ENCODE measurements at places on chromosomes 7 and 10.

- DNase-seq, result peak; percentile 16
Measured at GRCh38 chr10:128180843-128181242, 54.6 kb upstream of the MKI67 start.

DNA sequence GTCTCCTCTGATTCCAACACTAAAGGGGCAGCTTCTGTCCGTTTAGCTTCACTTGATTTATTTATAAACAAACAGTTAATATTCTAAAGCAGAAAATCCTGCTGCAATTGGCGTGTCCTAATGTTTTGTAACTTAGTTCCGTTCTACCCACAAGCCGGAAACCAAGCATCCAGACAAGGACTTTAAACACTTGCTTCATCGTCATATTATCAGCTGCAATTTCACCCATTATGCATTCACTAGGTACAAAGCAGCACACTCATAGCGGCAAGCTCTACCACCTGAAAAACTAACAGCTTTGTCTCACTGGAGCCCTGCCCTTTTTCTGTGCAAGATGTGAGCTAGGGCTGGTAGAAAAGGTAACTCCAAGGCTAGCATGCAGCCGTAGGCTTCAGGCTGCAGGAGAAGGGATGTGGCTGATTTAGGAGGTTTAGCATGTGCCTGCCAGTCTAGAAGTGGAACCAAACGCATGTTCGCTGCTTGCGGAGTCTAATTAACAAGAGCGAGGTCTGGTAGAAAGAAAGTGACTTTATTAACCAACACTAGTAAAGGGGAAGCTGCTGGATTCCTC lies 43.7 kb upstream of the BPGM start:
- no peak for DNase-seq

DNA sequence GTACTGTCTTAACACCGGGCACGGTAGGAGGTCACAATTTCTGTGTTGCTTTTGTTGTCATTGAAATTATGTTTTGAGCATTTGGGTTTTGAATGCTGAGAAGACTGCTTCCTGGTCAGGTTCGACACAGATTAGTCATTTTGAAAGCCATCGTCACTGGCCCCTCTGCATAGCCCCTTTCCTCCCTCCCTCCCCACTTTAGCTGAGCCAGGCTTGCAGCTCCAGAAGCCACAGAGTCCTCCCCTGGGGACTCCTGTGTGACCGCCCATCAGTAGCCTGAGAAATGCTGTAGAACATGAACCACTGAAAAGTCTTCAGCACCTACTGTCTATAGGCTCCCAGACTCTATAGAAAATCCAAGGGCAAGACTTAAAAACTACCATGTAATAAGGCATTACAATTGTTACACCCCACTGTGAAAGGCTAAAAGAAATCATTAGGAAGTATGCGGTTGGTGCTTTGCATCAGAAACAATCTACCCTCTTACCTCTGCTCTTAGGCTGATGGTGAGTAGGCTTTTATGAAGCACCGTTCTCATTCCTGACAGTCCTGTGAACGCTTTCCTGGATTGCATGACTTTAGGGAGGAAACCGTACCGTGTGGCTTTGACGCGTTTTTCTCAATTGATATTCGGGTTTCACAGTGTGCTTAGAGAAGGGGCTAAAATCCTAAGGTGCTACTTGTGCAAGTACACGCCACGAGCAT lies 24.8 kb downstream of the JCAD start:
- no peak for DNase-seq

- no peak for DNase-seq
Measured at GRCh38 chr7:96167424-96167823, 154.5 kb downstream of the SLC25A13 start.

- no peak for DNase-seq
Measured at GRCh38 chr10:101140950-101141615, 10.0 kb downstream of the TLX1 start.

- no peak for DNase-seq
Measured at GRCh38 chr7:144158861-144159260, 24.4 kb upstream of the CTAGE4 start.

GRCh38 chr7:3559278-3559677 lies 258.2 kb downstream of the SDK1 start:
- DNase-seq, result no peak

DNA sequence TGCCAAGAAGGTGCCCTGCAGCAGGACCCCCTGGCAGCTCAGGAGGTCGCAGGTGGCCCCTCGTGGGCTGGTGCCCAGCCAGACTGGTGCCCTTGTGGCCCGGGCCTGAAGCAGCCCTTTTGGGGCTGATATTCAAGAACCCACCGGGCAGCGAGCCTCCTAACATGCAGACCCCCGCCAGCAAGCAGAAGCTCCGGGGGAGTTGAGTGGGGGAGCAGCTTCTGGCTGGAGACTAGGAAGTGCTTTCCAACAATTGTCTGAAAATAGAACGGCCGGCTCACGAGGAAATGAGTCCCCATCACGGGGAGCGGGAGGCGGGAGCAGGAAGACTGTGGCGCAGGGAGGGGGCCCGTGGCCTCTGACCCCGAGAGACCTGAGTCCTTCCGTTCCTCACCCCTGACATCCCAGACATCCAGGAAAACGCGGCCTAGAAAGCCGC lies 9.5 kb upstream of the INTS1 start:
- no peak for DNase-seq

DNA sequence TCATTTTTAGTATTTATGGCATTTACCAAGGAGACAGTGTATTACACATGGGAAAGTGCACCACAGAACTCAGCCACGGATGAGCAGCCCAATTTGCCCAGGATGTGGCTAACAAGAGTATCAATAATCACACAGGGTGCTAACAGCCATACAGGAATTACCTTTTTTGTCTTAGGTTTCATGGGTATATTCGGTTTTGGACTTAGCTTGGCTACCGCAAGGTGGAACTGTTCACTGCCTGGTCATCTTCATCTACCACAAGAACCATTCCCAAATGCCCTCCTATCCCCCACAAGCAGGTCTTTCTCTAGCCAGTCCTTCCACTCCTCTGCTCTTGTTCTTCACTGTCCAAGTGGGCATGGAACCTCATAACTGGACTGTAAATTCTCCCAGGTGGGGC lies 6.0 kb downstream of the PDLIM1 start:
- DNase-seq, result no peak

DNA sequence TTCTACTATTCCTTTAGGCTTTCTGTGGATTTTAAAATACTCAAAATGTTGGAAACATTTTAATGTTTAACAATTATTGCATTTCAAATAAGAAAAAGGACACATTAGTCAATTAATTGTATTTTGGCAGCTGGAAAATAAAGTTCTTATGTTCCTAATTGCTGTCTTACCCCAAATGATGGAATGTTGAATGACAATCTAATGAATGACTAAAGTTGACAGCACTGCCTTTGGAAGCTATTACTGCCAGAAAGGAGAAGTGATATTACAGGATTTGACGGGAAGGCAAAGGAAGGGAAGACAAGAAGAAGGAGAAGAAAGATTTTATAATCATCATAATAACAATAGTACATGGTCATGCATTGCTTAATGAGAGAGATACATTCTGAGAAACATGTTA lies 23.4 kb upstream of the TMEM229A start:
- DNase-seq, result no peak

- no peak for DNase-seq
Measured at GRCh38 chr10:121873236-121873635, 54.6 kb downstream of the ATE1 start.

DNA sequence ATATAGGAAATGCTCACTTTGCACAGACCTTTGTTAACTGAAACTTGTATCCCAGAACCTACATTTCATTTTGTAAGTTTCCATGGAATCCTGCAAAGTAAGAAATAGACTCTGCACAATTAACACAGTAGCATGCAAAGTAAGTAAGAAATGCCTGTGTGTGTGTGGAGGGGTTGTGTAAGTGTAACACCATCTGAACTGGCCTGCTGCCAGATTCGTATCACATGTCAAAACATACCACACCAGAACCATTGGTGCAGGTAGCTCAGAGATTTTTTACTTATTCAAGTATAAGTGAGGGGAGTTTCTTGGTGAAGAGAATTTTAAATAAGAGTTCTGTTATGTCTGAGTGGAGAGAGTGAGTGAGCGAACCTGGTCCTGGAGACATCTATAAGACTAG lies 17.9 kb upstream of the DDX21 start:
- no peak for DNase-seq

GRCh38 chr7:73966941-73967831 lies 60.8 kb upstream of the ELN start:
- no peak for DNase-seq

GRCh38 chr10:89469517-89469916 lies 55.1 kb downstream of the IFIT5 start:
- DNase-seq, result no peak

DNA sequence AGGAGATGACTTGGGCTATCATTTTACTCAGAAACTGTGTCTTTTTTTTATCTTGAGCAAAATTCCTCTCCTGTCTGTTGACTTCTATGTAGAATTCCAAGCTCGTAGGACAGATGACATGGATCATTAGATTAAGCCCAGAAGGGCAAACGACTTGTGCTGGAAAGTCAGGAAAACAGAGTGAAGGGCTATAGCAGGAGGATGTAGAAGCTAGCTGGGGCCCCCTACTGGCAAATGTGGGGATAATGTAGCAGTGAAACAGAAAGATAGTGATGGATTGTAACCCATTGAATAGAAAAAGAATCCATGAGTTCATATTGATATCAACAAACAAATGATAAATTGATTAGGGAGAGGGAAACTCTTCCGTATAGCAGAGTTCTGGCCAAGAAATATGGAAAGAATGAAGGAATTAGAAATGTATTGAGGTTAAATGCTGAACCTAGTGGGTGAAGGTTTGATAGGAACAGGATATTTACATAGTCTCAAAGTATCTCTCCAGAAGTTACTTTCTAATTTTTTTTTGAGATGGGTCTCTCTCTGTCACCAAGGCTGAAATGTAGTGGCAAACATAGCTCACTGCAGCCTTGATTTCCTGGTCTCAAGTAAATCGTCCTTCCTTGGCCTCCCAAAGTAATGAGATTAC lies 103.6 kb downstream of the LYZL1 start:
- peak; percentile 40 for DNase-seq

DNA sequence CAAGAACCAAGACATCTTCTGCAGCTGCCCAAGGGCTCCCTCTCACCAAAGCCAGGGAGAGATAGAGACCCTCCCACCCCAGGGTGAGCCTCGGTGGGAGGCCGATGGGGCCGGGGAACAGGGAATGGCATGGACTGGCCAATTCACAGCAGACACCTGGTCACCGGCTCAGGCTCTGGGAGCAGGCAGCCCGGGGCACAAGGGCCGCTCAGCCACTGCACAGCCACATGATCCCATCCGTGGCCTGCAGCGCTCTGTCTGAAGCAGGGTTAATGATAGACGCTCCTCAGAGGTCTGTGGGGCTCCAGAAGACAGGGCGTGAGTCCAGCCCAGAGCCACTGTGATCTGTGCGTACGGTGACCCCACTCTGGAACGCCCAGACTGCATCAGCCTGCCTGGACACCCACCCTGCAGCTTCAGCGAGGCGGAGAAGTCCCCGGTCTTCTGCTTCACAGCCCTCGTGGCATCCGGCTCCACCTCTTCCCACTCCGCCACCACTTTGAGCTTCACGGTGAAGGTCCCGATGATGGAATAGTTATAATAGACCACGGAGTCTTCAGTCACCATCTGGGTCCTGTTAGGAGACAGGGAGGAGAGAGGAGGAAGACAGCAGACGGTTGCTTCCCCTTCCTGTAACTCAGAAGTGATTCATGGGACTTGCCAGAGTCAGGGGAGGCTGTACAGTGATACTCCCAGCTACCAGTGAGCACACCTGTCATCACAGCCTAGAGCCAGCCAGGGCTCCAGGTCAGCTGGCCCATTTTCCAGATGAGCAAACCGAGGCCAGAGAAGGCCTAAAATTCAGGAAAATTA lies 14.0 kb downstream of the TMEM130 start:
- no peak for DNase-seq

DNA sequence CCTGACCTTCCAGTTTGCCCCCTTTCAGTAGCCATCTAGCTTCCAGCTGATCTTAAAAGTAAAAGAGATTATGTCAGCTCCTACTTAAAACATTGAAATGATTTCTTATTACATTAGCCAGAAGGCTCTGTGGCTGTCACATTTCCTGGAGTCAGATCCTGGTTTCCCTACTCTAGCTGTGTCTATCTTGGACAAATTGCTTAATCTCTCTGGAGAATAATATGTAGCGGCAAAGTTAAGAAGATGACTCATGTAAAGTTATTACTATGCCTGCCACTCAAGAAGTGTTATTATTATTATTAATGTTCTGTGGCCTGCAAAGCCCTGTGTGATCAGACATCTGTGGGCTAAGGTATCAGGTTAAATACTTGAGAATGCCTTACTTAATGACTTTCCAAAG lies 107.2 kb downstream of the RUNDC3B start:
- DNase-seq, result no peak

DNA sequence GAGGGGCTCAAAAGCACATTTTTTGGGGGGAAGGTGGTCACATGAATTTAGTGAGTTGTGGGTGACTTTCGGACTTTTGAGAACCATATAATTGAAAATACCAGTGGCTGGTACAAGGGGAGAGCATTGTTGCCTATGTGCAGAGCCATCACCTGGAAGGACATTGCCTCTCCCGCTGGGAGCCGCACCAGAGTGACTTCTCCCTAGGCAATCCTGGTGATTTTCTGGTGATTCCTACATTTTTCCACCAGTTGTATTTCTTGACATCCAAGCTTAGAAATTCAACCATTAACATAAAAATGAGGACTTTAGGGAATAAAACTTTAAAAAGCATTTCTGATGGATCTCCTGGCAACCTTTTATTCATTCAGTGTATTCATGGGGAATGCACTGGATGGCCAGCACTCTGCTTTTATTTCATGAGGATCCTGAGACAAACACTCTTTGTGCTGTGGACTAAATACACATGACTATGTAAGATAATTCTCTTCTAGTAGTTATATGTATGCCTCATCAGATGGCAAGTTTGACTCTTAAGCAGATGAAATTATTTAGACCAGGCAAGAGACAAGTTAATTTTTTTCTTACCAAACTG lies 41.8 kb upstream of the MKI67 start:
- no peak for DNase-seq

- no peak for DNase-seq
Measured at GRCh38 chr10:128158021-128158795, 32.0 kb upstream of the MKI67 start.

DNA sequence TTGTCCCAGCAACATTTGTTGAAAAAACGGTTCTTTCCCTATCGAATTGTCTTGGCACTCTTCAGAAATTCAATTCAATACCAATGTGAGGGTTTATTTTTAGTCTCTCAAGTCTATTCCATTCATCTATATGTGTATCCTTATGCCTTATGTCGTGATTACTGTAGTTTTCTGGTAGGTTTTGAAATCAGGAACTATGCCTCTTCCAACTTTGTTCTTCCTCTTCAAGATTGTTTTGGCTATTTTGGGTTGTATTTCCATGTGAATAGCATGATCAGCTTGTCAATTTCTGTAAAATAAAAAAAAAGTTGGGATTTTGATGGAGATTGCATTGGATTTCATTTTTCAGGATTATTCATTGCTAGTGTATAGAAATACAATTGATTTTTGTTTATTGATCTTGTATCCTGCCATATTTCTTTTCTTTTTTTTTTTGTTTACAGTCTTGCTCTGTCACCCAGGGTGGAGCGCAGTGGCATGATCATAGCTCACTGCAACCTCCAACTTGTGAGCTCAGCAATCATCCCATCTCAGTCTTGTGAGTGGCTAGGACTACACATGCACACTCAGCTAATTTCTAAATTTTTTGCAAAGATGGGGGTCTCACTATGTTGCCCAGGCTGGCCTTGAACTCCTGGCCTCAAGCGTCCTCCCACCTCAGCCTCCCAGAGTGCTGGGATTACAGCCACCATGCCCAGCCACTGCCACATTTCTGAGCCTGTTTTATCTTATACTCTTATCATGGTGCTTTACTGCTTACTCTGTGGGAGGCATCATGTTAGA lies 46.2 kb upstream of the MKLN1 start:
- no peak for DNase-seq

- no peak for DNase-seq
Measured at GRCh38 chr7:7595451-7595850, 28.8 kb downstream of the MIOS start.

GRCh38 chr10:47038881-47039561 lies 127.8 kb downstream of the PTPN20 start:
- no peak for DNase-seq

All from activated naive CD8-positive, alpha-beta T cell treated with anti-CD3 and anti-CD28 coated beads, Interleukin-2, amount 50 U/mL, for 24 hours (primary cell).